ENCODE measurements at places on chromosomes 2 and 18.
A peak's percentile ranks its signal among the peaks of the same experiment; 100 is the strongest.

DNA sequence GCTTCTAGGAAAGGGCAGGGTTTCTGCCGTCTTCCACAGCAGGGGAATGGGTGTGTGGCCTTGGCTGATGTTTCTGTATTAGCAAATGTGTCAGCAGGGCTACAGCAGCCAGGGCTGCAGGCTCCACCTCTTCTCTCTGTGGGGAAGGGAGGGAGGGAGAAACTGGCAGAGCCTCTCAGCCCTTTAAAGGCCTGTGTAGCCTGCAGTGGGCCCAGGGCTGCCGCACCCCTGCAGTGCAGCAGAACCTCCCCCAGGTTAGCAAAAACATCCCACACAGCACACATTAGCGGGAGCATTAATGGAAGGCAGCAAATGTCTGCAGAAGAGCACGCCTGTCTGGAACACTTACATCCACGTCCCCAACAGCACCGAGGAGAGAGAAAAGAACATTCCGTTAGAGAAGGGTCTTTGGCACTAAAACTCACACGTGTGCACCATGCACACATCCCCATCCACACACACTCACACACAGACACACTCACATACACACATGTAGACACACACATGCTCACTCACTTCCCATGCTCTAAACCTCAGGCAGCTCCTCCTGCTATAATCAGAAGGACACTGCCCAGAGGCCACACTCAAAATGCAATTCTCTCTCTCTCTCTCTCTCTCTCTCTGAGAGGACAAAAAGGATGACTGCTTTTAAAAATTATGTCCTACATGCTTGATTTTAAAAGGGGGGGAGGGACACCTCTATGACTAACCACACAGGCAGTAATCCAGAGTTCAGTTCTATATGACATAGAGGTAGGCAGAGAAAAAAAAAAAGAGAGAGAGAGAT lies 24.1 kb downstream of the MRPL35 start:
- DNase-seq: no peak

DNA sequence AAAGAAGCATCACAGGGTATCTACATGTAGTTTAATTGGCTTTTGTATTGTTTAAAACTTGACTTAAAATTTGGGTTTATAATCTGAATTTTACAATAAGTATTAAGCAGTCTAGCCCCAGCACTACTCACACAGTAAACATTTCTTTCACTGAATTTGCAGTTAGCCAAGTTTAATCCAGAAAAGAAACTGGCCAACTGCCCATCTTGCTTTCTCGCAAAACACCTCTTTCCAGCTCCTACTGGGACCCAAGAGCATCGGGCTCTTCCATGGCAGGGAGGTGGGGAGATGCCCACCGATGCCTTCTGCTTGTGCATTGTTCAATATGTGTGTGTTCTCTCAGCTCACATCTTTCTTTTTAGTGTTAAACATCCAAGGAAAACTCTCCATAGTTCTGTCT lies 212.8 kb upstream of the BOD1L2 start:
- no peak for DNase-seq

DNA sequence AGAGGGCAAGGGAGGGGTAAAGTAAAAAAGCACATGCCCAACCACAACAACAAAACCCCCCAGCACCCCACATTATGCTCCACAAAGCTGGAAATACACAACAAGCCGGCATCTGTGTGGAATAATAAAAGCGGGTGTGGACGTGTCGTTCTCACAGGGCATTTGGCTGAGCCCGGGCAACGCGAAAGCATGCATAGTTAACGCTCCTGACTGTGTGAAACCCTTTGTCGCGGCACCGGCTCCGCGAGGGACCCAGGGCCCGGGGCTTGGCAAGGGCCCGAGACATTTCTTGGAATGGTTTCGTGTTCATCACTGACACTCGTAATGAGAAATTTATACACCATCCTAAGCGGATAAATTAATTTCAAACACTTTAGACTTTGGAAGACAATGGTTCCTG lies 165.6 kb downstream of the INHBB start:
- no peak for DNase-seq

- no peak for DNase-seq
Observed at GRCh38 chr2:8006626-8007025, 675.2 kb upstream of the ID2 start.

DNA sequence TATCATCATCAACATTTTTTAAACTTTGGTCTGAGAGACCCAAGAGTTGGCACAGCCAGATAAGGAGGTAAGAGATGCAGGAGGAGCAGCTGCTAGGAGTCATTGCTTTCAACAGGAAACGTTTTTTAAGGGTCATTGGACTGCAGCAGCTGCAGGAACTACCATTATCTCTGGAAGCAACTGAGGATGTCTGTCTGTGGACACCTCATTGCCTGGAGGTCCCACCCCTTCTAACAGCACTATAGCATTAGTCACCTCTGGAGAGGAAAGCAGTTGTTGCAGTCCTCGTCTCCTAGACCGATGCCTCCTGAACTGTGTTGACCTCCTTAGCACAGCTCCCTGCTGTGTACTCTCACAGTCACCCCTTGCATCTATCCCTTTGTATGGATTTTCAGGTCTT lies 21.5 kb upstream of the FSHR start:
- no peak for DNase-seq

- no peak for DNase-seq
Observed at GRCh38 chr18:22473366-22473765, 55.7 kb upstream of the CTAGE1 start.

DNA sequence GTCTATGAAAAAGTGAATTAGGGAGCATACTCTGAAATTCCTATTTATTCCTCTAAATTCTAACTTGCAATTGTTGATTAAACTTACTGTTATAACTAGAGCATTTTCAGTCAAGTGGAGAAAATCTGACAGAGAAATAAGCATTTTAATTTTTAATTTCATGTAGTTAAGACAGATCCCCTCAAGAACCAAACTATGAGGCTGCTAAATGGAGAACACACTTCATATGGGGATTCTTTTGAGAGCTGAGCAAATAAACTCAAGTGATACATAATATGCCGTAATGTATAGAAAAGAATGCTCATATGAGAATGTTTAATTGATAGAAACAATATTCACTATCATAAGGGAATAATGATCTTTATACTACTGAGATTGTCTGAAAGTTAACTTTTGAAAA lies 340.8 kb downstream of the ERBB4 start:
- no peak for DNase-seq

GRCh38 chr18:43170586-43170985 lies 55.1 kb upstream of the RIT2 start:
- DNase-seq: no peak

GRCh38 chr2:30147715-30148610 lies 1.2 kb downstream of the YPEL5 start:
- peak; percentile 72 for DNase-seq

GRCh38 chr2:200470230-200470629 lies 39.6 kb downstream of the KCTD18 start:
- DNase-seq: no peak

DNA sequence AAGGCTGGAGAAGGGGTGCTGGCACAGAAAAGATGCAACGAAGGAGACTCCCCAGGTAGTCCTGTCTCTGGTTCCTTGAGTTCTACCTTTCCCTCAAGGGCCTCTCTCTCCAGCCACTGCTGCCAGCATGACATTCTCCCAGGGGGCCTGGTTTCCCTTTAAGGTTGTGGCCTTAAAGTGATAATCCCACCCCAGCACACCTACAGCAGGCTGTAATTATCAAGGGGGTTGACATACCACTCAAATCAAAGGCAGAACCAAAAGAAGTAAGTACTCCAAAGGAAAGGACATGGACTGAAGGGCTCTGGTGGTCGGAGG lies 127.4 kb upstream of the MSH6 start:
- DNase-seq: no peak

GRCh38 chr2:239278941-239279365 lies 121.9 kb downstream of the HDAC4 start:
- DNase-seq: no peak

- DNase-seq: no peak
Observed at GRCh38 chr2:132692816-132693215, 22.8 kb upstream of the LYPD1 start.

DNA sequence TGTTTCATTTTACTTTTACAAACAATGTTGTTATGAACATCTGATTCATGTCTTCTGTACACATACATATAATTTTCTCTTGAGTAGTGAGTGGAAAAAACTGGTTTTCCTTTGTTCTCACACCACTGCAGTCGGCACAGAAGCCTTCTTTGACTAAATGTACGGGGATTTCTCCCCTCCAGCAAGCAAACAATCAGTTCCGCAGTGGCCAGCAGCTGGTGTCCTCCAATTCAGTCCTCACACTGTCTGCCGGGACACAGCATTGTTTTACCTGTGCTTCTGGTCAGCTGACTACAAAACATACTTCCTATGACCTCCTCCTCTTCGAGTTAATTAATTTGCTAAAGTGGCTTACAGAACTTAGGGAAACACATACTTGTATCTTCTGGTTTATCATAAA lies 202.8 kb downstream of the WDR7 start:
- no peak for DNase-seq

GRCh38 chr18:42340423-42341009 lies 385.5 kb downstream of the PIK3C3 start:
- no peak for DNase-seq

DNA sequence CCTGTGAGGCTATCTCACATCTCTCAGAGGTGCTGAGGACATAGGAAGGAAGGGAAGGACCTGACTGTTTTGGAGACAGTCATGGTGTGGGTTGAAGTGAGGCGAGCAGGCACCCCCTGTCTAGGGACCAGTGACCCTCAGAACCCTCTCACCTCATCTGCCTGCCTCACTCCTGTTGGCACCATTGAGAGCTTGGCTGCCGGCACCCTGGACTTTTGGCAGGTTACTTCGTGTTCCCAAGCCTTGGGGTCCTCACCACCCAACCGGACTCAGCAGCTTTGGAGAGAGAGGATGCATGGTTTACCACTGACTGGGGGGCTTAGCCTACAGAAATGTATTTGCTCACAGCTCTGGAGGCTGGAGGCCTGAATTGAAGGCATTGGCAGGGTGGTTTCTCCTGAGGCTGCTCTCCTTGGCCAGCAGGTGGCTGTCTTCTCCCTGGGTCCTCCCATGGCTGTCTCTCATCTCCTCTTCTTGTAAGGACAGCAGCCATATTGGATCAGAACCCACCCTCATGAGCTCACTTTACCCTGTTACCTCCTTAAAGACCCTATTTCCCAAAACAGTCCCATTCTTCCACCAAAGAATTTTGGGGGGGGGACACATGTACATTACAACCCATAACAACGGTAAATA lies 142.0 kb downstream of the TSN start:
- no peak for DNase-seq

DNA sequence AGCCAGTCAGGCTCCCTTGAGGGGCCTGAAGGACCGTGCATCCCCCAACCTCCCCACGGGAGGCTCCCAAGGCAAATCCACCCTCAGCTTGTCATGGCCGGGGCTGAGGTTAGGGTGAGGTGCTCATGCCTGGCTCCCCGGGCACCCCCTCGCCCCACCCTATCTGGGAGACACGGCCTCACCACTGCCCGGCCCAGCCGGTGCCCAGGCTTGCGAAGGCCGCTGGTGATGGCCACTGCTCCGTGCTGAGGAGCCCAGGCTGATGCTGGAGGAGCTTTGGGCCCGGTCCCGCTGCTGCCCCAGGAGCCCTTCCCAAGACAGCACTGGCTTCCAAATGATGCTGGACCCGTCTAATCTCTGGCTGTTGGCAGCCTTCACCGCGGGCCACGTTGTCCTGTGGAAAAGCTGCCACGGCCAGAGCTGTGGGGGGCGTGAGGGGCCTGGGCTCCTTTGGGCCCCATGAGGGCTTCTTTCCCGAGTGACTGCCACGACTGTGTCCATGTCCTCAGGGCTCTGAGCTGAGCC lies 135.7 kb upstream of the CTDP1 start:
- DNase-seq: no peak

DNA sequence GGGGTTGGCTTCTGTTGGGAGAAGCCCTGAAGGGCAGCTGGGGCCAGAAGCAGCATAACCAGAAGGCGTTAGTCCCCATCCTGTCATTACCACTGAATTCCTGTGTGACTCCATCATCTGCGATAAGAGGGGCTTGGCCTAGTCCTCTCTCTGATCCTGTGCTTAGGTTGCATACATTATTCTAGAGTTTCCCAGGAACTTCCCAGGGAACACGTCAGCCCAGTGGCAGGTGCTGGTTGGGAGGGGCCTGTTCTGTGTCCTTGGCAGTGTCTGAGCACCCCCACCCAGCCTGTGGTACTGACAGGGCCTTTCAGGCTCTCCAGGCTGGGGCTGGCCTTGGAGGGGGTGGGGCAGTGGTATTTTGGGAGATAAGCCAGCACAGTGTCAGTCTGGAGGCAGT lies 4.5 kb upstream of the TOGARAM2 start:
- no peak for DNase-seq
